ENCODE measurements at places on chromosomes 4 and X.

- no peak for DNase-seq
These were observed 121.7 kb upstream of the CCDC160 start for GRCh38 chrX:134115270-134115669.

- DNase-seq: no peak
These were observed 91.6 kb upstream of the H2AZ1 start for GRCh38 chr4:100041646-100042045.

GRCh38 chr4:157217708-157218107 lies 2.8 kb upstream of the GRIA2 start:
- DNase-seq: no peak

DNA sequence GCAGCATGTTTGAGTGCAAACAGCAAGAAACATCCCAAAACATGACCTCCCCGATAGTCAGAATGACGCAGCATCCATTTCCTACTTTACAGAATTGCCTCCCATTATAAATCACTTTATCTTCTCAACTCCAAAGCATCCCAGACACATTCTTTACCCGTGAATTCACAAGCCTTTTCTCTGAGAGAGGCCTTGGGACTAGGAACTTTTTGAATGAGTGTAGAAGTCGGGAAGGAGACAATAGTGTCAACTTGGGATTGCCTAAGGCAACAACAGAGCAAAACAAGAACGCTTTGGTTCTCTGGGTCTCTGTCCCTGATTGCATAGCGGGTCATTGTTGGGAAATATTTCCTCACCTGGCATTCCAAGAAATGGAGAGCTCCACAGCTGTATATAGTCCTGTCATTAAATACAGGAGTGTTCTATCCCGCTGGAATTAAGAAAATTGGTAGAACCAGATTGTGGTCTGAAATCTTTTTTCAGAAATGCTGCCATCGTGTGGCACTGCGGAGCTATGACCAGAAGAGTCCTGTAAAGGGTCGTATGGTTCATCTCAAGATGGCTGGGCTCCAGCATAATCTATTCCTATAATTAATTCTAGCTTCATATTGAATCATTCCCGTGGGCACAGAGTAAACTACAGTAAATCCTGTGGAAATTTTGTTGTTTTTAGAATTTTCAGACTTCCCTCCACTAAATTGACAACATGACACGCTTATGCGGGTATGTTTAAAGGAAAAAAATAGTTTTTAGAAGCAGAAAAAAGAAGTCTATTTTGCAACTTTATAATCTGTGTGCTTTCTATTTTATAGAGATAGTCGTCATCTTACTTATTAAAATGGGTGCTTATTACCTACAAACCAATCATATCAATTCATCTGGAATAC lies 2.0 kb upstream of the SPP1 start:
- peak; percentile 12 for DNase-seq

DNA sequence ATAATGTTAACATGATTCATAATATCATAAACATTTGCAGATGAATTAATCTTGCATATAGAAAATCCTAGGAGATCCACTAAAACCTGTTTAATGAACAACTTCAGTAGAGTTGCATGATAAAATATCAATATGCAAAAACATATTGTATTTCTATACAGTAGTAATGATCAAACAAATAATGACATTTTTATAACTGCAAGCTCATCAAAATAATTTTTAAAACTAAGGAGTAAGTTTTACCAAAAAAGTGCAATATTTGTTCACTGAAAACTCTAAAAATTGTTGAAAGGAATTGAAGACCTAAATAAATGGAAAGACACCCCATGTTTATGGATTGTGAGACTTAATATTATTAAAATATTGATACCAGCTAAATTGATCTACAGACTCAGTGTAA lies 15.9 kb upstream of the GPRASP2 start:
- no peak for DNase-seq

GRCh38 chrX:7139202-7140081 lies 8.1 kb upstream of the STS start:
- no peak for DNase-seq

GRCh38 chrX:109374262-109374960 lies 107.5 kb downstream of the GUCY2F start:
- no peak for DNase-seq

DNA sequence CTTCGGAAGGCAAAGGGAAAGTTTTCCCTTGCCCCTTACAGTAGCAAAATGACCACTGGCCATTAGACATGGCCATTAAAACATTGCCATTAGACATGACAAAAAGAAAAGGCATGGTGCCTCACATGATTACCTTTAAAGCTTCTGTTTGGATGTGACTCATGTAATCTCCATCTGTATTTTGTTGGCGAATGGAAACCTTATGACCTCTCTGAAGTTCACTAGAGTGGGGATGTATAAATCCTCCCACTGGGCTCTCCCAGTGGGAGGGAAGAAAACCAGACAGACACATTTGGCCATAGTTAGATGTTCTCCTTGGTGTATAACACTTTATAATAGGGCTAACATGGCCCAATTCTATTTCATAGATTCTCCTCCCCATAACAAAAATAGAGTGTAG lies 152.6 kb downstream of the MAGEB17 start:
- DNase-seq: no peak

GRCh38 chrX:103330681-103331288 lies 746 bp downstream of the TCEAL7 start:
- DNase-seq: no peak

DNA sequence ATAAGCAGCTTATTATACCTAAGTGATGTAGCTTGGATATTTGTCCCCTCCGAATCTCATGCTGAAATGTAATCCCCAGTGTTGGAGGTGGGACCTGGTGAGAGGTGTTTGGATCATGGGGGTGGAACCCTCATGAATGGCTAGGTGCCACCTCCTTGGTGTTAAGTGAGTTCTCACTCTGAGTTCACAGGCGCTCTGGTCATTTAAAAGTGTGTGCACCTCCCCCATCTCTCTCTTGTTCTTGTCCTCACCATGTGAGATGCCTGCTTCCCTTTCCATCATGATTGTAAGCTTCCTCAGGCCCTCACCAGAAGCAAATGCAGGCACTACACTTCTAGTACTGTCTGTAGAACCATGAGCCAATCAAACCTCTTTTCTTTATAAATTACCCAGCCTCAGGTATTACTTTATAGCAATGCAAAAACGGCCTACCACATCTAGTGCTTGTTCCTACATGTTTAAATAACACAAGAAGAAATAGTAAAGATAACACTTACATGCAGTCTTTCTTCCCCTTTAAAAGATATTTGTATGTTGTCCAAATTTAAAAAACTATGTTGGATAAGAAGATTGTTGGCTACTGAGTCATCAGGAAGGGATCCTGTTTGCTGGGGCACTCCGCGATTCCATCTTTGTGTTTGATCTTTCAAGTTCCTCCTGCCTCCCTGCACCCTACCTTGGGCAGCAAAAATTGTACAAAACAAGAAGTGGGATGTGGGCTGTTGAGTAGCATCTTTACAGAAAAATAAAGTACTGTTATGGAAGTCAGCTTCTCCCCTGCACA lies 29.7 kb downstream of the PPP1R2C start:
- DNase-seq: no peak

DNA sequence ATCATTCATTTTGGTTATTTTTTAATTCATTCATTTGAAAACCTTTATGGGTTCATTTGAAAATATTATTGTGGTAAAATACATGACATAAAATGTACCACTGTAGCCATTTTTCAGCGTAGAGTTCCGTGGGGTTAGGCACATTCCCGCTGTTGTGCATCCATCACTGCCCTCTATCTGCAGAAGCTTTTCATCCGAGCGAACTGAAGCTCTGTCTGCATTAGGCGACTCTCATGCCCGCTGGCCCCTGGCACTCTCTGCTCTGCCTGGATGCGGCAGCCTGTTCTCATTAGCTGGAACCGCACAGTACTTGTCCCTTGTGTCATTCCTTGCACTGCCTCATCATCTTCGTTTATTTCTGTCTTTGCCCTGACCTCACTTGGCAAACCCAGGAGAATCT lies 17.5 kb downstream of the CFAP99 start:
- no peak for DNase-seq

DNA sequence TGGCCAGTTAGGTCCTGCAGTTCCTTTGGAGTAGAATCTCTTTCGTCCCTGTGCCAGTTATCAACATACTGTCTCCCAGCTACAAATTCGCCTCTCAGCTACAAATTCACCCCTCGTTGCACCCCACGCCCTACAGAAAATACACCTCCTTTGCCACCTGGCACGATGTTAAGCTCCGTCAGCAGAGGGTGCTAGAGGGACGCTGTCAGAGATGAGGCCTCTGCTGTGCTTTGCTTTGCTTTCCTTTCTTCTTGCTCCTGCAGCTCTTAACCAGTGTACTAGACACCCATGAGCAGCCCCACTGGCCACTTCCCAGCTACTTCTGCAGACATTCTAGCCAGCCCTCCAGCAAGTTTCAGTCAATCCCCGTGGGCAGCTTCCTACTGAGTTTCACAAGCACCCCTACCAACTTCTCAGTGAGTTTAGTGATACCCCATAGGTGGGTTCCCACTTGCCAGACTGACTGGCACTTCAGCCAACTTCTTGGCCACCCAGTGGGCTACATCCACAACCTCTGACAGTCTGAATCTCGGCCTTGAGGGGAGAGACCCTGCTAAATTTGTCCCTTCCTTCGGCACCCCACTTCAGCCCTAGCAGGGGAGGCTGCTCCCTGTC lies 21.8 kb downstream of the HAUS3 start:
- DNase-seq: peak; percentile 67

- no peak for DNase-seq
These were observed 9.8 kb upstream of the RTL5 start for GRCh38 chrX:72141372-72142004.

DNA sequence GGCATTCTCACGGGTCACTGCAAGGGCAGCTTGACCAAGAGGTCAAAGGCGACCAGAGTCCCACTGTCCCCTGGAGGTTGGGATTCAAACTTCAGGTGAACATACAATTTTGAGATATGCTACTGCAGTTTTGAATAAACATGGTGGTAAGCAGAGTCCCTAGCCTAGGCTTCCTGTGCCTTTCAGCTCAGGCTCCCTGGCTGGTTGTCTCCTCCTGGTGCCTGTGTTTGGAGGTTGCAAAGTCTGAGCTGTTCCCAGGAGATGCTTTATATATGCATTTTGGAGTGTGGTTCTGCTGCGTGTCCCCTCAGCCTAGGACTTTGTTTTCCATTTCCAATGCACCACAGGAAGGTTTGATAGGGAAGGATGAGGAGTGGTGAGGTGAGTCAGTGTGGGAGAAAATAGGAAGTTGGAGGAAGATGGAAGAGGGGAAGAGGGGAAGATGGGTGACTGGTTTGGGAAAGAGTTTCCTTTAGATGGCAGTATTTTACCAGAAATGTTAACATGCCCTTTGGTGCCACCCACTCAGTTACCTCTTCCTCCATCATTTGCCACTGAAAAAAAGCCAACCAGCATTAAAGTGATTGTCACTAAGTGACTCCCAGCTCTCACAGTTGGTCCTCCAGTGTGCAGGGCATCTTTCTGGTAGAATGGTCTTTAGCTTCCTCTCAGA lies 211.7 kb upstream of the AGTR2 start:
- no peak for DNase-seq

- no peak for DNase-seq
These were observed 471.2 kb downstream of the IQCM start for GRCh38 chr4:149344436-149344835.

DNA sequence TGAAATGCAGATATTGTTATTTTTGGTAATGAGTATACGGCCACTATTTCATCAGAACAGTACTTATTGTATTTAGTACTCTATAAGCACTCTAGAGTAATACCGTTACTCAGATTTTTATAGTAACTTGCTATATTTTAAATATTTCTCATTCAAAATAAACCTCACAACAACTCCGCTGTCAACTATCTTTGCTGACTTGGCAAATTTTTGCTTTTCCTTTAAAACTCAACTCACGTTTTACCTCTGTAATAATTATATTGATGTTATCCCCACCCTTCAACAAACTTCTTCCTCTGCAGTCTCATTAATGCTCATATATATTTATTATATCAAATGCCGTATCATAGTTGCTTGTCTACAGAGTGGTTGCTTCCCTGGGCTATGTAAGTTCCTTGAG lies 9.0 kb downstream of the JCHAIN start:
- DNase-seq: no peak

- peak; percentile 3 for DNase-seq
These were observed at the start of gene SLC7A11 for GRCh38 chr4:138242076-138242833. TSS of gene SLC7A11 (minus strand) at chr4:138242349. CDS start at chr4:138242069, 280 bp downstream.

GRCh38 chrX:94107981-94108380 lies 434.0 kb downstream of the FAM133A start:
- no peak for DNase-seq

DNA sequence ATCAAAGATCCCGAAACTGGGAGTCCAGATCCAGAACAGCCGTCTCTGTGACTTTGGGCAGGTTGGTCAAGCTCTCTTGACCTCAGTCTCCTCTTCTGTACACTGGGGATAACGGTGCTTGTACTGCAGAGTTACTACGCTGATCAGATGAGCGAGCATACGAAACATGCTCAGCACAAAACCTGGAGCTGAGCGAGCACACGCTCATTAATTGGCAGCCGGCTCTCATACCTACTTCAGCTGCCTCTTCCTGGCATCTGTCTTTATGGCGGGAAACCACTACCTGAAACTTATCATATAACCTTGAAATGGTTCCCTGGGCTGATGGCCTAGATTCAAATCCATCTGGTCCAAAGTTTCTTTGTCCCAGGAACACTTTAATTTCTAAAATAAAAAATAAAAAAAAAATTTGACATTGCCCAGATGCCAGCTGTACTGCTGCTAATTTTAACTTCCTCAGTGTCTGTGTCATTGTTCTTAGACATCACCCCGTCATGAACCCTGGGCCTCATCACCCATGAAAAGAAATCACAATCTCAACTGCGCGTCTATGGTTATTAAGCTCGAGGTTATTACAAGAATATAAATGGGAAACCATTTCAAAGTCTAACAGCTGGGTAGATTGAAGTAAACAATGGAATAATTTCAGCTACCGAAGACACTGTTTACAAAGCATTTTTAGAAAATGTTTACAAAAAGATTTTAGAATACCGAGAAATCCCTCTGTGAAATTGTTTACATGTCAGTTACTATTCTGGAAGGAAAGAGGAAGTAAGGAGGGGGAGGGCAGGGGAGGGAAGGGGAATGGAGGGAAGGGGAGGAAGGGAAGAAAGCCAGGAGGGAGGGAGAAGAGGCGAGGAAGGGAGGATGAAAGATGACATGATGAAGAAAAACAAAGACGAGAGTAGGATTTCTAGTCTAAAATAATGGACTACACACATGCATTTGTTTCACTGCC lies 49.0 kb downstream of the CRMP1 start:
- no peak for DNase-seq

- no peak for DNase-seq
These were observed 89.6 kb upstream of the KIT start for GRCh38 chr4:54568184-54568583.

GRCh38 chr4:48804584-48805301 lies 24.7 kb upstream of the FRYL start:
- DNase-seq: no peak

DNA sequence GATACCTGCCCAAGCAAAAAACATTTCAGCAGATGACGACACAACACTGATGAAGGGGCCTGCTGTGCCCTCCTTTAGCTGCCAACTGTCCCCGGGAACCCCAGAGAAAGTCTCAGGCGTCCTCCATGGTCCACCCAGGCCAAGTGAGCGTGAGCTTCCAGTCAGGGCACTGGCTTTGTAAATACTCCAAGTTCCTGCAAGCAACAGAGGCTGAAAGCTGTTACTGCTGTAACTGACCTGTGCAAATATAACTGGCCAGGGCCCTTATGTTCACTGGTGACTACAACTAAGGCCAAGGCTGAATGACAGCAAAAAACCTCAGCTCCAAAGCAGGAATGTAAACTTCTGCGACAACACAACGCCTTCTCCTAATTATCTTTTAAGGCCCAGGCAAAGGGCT lies 8.2 kb downstream of the WDR1 start:
- DNase-seq: no peak

All from activated gamma-delta T cell treated with anti-CD3 and anti-CD28 coated beads, Interleukin-2, amount 50 U/mL, for 16 hours (primary cell).